Esophagus squamous epithelium (tissue), 5 donors: ENCODE measurements at places on chromosomes 11 and 22.
A peak's percentile ranks its signal among the peaks of the same experiment; 100 is the strongest.

DNA sequence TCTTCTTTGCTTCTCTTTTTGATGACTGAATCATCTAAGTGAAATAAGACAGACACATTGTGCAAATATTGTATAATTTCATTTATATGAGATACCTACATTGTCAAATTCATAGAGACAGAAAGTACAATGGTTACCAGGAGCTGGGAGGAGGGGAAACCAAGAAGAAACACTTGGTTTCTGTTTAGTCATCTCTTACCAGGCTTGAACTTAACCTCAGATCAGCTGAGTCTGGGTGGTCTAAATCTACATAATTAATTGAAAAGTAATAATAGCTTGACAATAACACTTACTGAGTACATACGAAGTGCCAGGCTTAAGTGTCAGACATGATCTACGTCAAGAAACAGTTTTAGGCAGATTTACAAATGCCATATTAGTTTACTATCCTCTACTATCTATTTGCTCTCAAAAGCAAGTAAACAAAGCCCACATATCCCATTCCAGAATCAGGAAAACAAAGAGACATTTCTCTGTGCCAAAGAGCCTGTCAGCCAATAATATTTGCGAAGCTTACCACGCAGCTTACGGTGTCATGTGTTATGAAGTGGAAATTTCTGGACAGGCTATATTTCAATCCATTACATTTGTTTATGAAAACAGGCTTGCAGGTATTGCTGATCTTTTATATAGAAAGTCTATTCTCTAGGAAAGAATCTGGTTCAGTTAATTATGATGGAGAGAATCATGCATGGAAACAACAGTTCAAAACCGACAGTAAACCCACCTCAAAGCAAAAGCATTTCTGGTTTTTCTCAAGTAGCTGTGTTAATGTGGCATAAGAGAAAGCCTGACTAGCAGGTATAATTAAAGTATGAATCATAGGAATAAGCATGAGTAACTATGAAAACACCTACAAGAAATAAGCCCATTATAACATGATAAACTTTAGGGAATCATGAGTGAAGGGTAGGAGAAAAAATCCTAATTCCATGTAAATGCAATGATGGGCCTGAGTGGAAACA is 2.7 kb upstream of the ARHGAP42 start:
- no peak for DNase-seq

DNA sequence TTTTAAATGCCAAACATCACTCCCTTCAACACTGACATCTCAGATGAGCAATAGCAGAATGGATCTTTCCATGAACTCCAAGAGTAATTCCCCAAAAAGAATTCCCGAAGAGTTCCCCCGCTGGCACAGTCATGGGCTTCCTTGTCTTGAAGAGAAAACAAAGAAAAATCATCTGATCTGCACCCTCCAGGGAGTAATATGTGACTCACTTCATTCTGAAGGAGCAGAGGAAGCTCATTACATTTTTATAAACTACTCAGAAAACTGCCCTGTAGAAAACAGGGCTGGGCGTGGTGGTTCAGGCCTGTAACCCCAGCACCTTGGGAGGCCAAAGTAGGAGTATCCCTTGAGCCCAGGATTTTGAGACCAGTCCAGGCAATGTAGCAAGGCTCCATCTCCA is 35.7 kb downstream of the CELSR1 start:
- no peak for DNase-seq

GRCh38 chr11:102596578-102596977 is 28.6 kb downstream of the MMP20 start:
- no peak for DNase-seq

- peak; percentile 42 for DNase-seq
Observed at GRCh38 chr11:45930031-45930794, 7.8 kb downstream of the LARGE2 start.

- no peak for DNase-seq
Observed at GRCh38 chr11:61627850-61628661, 47.2 kb upstream of the SYT7 start.

DNA sequence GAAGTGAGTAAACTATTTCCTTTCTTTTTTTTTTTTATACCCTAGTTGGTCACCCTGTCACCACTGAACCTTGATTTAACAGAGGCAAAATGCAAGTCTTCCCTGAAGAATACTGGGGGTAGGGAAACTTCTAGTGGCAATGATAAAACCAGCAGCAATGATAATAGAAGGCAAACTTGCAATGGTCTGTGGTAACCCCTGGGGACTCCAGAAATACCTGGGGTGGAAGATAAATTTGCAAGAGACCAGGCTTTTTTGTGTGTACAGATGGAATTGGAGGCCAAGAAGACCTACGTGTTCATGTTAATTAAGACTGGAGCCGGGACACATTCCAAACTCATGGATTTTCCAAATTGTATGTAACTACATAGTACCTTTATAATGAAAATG is 11.6 kb downstream of the APOL5 start:
- DNase-seq = no peak

- DNase-seq = no peak
Observed at GRCh38 chr22:50169181-50169759, 1.3 kb upstream of the PANX2 start.

DNA sequence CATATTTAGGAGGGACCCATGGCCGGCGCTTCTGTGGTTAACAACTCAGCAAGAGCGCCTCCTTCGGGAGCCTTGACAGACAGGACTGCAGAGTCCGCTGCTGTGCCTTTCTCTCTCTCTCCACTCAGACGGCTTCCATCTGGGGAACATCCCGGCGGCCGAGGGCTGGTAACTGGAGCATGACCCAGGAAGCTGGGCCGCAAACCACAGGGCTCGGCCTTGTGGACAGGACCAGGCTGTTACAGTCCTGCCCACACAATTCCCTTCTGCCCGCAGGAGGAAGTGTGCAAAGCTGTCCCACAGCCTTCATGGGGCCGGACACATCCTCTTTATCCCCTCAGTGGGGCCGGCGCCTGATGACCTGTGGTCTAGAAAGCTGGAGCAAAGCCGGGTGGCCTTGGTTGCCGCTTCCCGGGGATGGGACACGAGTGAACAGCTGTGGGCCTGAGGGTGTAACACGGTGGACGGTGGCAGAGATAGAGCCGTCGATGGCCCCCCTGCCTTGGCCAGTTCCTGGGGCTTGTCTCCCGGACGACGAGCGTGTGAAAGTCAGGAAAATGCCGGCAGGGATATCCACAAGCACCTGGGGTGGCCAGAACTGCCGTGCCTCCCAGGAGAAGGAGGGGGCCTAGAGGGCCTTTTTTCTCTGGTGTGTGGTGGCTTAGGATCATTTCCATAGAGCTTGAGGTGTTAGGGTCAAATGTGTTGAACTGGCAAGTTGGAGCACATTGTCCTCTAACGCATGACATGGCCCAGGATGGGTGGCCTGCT is 50.1 kb downstream of the FBLN1 start:
- no peak for DNase-seq

GRCh38 chr11:66414120-66414934 is 6.5 kb upstream of the NPAS4 start:
- DNase-seq = no peak

- DNase-seq = no peak
Observed at GRCh38 chr22:37324340-37325038, 42.2 kb downstream of the CYTH4 start.

GRCh38 chr11:14872032-14872431 is 20.0 kb downstream of the CYP2R1 start:
- DNase-seq = no peak

GRCh38 chr11:66327171-66328030 is 8.8 kb downstream of the RIN1 start:
- DNase-seq = no peak

DNA sequence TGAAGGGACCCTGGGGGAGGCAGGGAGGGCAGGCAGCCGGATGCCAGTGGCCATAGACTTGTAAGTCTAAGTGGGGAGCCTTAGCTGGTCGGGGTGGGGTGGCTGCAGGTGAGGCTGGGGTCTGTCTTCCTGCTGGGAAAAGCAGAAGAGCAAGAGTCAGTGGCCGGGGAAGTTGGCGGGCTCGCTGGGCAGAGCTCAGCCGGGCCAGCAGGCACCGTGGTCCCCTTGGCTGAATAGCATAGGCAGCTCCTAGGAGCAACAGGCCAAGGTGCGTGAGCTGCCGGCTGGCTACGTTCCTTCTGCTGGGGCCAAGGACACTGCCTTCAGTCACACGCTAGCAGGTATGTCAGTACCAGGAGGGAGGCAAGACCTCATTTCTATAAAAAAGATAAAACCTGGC is 67.8 kb upstream of the A4GALT start:
- no peak for DNase-seq

DNA sequence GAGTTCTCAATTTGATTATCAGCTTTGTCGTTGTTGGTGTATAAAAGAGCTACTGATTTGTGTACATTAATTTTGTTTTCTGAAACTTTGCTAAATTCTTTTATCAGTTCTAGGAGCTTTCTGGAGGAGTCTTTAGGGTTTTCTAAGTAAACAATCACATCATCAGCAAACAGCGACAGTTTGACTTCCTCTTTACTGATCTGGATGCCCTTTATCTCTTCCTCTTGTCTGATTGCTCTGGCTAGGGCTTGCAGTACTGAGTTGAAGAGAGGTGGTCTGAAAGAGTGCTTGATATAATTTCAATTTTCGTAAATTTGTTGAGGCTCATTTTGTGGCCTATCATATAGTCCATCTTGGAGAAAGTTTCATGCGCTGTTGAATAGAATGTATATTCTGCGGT is 213.0 kb downstream of the DLG2 start:
- no peak for DNase-seq

DNA sequence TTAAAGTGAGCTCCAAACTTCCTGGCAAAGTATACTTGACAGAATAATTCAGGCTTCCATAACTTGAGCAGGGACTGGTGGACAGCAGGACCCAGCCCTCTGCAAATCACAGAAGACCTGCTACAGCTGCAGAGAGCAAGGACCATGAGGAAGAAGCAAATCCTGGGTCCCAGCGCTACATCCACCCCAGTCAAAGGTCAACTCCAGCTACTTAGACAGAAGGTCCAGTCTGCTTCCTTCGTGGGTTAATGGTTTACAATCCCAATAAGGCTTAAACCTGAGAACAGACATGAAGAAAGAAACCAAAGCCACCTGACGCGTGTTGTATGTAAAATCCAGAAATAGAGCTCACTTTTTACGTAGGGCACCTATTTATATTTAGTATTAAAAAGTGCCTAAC is 57.7 kb downstream of the SHANK2 start:
- no peak for DNase-seq
